NCI-H69 (cell line): ENCODE measurements at places on chromosomes 1 and 21.

- no peak for DNase-seq
Measured at GRCh38 chr1:84841971-84842370, 51.0 kb downstream of the LPAR3 start.

DNA sequence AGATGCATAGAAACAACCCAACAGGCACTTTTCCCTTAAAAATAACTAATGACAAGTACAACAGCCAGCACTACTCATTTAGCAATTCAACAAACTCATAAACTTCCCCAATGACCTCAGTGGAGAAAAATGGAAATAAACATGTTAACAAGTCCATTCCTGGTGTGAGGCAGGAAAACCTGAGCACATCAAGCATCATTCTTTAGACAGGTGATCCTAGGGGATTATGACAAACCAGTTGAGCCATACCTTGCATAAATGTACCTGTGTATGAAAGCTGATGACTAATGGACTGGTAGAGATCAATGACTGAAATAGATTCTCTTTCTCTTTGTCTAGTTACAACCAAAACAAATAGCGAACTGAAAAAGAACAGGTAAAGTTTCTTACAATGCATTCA is 7.0 kb downstream of the COL24A1 start:
- DNase-seq = no peak

GRCh38 chr1:175207971-175208370 is 15.4 kb upstream of the KIAA0040 start:
- DNase-seq = peak; percentile 99

GRCh38 chr1:180620581-180620980 is 11.2 kb upstream of the XPR1 start:
- DNase-seq = no peak

DNA sequence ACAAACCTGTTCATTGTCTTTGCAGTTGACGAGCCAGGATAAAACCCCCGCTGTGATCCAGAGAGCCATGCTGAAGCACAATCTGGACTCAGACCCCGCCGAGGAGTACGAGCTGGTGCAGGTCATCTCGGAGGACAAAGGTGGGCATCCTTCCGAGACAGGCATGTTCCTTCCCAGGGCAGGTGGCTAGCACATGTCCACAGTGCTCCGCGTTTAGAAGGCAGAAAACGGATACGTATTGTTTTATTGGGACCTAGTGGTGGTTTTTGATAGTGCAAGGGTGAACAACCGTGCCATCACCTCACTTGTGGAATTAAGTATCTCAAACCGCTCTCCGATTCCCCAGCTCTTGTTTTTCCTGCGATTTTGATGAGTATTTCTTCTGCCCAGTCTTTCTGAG is 115.3 kb downstream of the COLGALT2 start:
- DNase-seq = no peak

- no peak for DNase-seq
Measured at GRCh38 chr1:227996187-227996950, 10.4 kb upstream of the WNT3A start.

DNA sequence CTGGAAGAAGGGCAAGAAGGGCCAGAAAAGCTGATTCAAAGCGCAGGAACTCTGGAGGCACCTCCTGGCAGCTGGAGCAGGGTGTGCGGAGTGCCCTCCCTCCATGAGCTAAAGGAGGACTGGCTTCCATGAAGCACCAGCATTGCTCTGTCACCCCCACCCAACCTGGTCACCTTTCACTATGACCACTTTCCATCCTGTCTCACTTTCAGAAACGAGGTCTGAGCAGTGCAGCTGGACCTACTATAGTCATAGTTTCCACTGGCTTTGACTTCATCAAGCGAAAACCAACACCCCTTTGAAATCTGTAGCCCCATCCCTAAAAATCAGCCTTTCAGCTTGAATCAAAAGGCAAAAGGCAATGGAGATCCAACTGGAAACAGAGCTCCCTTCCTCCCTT is 84.8 kb upstream of the CACNA1E start:
- no peak for DNase-seq

GRCh38 chr1:211332036-211332616 is 5.5 kb downstream of the TRAF5 start:
- DNase-seq = peak; percentile 66

- no peak for DNase-seq
Measured at GRCh38 chr1:207825719-207826556, 74.1 kb downstream of the CD46 start.

GRCh38 chr1:33735624-33736023 is 128.3 kb upstream of the HMGB4 start:
- no peak for DNase-seq

DNA sequence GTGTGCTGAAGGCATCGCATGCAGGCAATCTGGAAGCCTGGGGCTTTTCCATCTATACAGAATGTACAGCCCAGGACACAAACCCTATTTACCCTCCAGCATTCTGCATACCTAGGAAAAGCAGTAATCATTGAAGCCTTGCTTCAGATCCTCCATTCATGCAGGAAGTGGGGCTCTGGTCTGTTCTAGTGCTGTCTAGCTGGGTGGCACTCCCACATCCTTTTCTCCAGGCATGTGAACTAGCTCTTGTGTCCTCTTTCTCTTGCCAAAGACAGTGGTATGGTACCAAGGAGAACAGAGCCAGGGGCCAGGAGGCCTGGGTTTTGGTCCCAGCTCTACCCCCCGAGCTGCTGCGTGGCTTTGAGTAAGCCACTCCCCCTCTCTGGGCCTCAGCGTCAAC is 21.7 kb downstream of the LRP8 start:
- peak; percentile 5 for DNase-seq

DNA sequence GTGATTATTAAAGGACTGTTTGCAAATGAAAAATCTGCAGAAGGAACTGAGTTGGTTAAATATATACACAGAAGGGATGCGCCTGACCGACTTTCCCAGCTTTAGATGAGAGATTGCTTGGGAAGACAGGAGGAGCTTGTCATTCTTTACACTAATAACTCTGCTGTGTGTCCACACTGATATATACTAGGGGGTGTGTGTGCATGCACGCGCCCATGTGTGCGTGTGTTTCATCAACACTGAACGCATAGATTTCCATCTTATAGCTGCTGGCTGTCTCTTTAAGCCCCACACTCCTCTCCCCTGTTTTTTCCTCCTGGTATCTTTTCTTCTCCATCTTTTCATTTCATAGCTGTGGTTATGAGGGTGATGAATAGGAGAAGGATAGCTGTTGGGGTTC is 6.9 kb upstream of the KAZN start:
- DNase-seq = no peak

GRCh38 chr1:17251246-17251645 is 2.3 kb downstream of the PADI3 start:
- DNase-seq = no peak

GRCh38 chr1:8987881-8988617 is 38.2 kb downstream of the SLC2A7 start:
- peak; percentile 7 for DNase-seq

DNA sequence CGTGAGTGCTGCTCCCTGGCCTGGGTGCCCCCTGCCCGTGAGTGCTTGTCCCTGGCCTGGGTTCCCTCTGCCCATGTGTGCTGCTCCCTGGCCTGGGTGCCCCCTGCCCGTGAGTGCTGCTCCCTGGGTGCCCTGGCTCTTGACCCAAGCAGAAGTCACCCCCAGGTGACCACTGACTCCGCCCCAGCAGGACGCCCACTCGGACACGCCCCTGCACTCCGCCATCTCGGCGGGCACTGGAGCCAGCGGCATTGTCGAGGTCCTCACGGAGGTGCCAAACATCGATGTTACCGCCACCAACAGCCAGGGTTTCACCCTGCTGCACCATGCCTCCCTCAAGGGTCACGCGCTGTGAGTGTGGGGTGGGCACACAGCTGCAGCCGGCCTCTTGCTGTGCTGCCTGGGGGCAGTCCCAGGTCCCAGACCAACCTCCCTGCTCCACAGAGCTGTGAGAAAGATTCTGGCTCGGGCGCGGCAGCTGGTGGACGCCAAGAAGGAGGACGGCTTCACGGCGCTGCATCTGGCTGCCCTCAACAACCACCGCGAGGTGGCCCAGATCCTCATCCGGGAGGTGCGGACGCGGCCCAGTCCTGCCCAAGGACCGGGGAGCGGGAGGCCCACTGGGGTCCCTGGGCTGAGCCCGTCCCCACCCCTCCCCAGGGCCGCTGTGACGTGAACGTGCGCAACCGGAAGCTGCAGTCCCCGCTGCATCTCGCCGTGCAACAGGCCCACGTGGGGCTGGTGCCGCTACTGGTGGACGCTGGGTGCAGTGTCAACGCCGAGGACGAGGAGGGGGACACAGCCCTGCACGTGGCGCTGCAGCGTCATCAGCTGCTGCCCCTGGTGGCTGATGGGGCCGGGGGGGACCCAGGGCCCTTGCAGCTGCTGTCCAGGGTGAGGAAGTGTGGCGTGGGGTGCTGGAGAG is 3.9 kb upstream of the MMP23B start:
- peak; percentile 67 for DNase-seq

DNA sequence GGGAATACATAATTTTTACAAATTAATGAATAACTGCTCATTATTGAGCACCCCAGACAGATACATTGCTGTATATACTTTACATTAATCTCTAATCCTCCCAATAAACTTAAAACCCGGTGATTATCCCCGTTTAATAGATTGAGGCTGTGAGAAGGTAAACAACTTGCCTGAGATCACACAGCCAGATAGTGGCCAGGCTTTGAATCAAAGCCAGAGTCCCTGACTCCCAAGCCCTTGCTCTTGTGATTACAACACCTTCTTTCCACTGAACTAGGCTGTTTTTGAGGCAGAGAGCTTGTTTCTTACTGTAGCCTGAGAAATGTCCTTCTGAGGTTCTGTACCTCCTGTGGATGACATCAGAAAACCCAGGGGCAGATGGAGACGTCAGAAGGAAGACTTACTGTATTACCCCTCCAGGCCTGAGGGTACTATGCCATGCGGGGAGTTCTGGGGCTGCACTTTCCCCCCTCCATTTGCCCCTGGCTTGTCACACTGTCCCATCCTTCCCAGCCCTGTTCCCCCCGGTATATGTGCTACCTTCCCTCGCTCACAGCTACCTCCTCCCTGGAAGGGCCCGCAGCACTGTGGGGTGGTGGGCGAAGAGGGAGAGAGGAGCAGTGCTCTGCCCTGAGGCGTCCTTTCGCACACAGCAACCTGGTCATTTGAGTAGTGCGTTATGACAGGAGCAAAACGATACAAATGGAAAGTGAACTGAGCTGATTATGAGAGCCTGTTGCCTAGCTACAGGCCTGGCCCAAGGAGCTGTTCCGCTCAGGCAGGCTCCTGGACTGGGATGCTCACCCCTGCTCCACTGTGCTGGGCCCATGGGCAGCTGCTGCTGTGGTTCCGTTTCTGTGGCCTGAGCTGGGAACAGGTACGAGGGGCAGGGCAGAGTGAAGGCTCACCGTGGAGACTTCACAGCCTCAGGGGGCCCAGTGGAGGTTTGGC is 4.6 kb downstream of the KCNC4 start:
- peak; percentile 17 for DNase-seq

GRCh38 chr1:243483071-243483771 is 227.4 kb downstream of the SDCCAG8 start:
- DNase-seq = no peak

GRCh38 chr1:20426923-20427322 is 59.1 kb downstream of the CAMK2N1 start:
- no peak for DNase-seq

DNA sequence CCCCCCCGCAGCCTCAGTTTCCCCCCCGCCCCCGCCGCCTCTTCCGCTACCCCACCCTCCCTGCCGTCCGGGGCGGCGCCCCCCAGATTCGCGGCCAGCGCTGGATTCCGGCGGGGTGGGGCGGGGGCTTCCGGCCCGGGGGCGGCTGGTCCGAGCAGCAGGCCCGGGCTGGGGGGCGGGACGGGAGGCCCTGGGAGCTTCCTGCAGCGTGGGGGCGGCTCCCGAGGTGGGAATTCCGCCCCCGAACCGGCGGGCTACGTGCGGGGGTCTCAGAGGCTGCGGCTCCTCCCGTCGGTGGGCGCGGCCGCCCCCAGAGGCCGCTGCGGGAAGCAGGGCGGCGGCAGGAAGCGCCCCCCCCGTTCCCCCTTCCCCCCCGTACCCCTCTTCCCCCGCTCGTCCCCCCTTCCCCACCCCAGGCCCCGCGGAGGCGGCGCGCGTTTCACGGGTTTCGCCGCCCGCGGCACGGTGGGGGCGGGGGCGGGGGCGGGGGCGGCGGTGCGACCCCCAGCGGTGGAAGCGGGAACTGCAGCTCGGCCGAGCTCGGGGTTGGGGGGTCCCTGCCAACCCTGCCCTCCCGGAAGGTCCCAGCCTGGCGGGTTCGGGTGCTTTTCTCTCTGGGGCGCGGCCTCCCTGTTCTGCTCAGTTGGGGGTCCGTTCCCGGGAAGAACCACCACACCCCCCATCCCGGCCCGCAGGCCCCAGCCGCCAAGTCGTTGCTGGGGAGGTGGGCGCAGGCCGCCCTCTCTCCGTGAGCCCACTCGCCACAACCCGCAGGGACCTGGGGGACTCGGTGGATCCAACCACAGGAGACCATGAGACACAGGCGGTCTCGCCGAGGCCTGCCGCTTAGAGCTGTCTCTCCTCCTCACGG is 76.3 kb downstream of the MORN1 start:
- DNase-seq = peak; percentile 57

- no peak for DNase-seq
Measured at GRCh38 chr1:96365076-96365475, 356.5 kb upstream of the PTBP2 start.

GRCh38 chr1:171800342-171800741 is 18.9 kb downstream of the METTL13 start:
- peak; percentile 18 for DNase-seq

- no peak for DNase-seq
Measured at GRCh38 chr1:8411803-8412182, 93.9 kb downstream of the SLC45A1 start.

DNA sequence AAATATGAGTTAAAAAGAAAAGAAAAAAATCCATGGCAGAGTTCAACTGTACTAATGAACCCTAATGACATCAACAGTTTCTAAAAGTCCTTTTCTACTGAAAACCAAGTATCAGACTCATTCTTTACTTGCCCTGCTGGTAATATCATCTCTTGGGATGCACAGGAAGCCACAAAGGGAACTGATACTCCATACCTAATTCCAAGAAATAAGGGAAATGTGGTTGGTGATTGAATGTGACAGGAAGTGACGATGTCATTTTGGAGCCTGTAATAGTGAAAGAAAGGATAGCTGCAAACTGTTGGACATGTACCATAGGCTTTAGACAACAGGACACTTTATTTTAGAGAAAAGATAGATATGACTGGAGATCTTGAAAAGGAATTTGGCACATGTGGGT is 98.7 kb upstream of the VAV3 start:
- no peak for DNase-seq

- peak; percentile 24 for DNase-seq
Measured at GRCh38 chr1:15852036-15852827, 4.7 kb downstream of the SPEN start.

GRCh38 chr1:67612788-67613241 is 72.2 kb upstream of the GADD45A start:
- DNase-seq = no peak

GRCh38 chr1:228216371-228217320 is 8.8 kb downstream of the OBSCN start:
- DNase-seq = no peak

- no peak for DNase-seq
Measured at GRCh38 chr1:26533951-26534509, 4.5 kb downstream of the RPS6KA1 start.

- DNase-seq = no peak
Measured at GRCh38 chr1:69697340-69697739, 129.6 kb downstream of the LRRC7 start.

DNA sequence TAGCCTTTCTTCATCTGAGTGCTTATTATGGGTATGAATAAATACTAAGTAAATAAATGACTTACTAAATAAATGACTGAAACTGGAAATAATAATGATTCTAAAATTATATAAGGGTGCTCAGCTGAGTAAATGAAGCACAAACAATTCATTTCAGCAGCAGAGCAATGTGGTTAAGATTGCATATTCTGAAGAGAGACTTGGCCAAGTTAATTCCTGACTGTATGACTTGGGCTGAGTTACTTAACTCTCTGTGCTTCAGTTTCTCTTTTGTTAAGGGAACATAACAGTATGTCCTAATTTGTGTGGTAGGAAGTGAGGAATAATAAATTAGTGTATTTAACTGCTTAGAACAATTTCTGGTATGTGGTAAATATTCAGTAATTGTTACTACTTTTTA is 19.1 kb downstream of the AGL start:
- DNase-seq = no peak
